ENCODE measurements at places on chromosomes 4 and X.

GRCh38 chrX:69503228-69503781 lies 821 bp upstream of the NALF2 start:
- no peak for DNase-seq
- no peaks in the 10 kb centered on the region for H3K4me1 ChIP-seq
- peaks cover 33% of the 10 kb centered on the region for H3K27me3 ChIP-seq
- H3K27ac ChIP-seq = no peak overlapping the region
- H3K36me3 ChIP-seq = no peaks in the 10 kb centered on the region

DNA sequence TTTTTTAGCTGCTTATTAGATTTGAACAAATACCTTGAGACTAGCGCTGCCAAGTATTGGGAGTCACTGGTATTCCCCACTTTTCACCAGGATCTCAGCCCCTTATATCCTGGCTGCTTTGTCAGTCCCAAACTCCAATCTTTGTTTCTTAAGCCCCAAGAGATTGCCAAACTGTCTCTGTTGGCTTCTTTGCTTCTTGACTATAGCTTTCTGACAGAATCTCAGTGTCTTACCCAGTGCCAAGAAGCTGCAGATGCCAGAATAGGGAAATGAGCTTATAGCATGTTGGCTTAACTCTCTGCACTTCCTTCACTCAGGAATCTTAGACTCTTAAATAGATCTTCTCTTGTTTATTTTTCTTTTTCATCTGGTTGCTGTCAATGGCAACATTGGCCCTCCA lies 297.5 kb upstream of the DCAF8L1 start:
- no peak overlapping the region for H3K4me3 ChIP-seq
- H3K27me3 ChIP-seq = no peaks in the 10 kb centered on the region
- no peaks in the 10 kb centered on the region for H3K36me3 ChIP-seq
- no peak for DNase-seq
- no peak overlapping the region for H3K27ac ChIP-seq
- H3K4me1 ChIP-seq = no peaks in the 10 kb centered on the region

- no peaks in the 10 kb centered on the region for H3K27me3 ChIP-seq
- H3K36me3 ChIP-seq = no peaks in the 10 kb centered on the region
- DNase-seq = no peak
- H3K4me1 ChIP-seq = peaks cover 7% of the 10 kb centered on the region
- H3K4me3 ChIP-seq = no peak overlapping the region
- no peak overlapping the region for H3K27ac ChIP-seq
Observed at GRCh38 chrX:10847333-10847732, 226.9 kb upstream of the MID1 start.

GRCh38 chr4:177287255-177287654 lies 22.4 kb upstream of the NEIL3 start:
- no peak overlapping the region for H3K4me3 ChIP-seq
- no peaks in the 10 kb centered on the region for H3K4me1 ChIP-seq
- no peaks in the 10 kb centered on the region for H3K27me3 ChIP-seq

GRCh38 chrX:154649503-154650220 lies 3.7 kb downstream of the CTAG2 start:
- H3K27ac ChIP-seq = no peak overlapping the region
- DNase-seq = no peak
- H3K27me3 ChIP-seq = no peaks in the 10 kb centered on the region

- H3K4me1 ChIP-seq = no peaks in the 10 kb centered on the region
- no peak for DNase-seq
- no peaks in the 10 kb centered on the region for H3K36me3 ChIP-seq
- no peak overlapping the region for H3K27ac ChIP-seq
- no peaks in the 10 kb centered on the region for H3K27me3 ChIP-seq
Observed at GRCh38 chr4:20423420-20423819, 171.7 kb downstream of the SLIT2 start.

DNA sequence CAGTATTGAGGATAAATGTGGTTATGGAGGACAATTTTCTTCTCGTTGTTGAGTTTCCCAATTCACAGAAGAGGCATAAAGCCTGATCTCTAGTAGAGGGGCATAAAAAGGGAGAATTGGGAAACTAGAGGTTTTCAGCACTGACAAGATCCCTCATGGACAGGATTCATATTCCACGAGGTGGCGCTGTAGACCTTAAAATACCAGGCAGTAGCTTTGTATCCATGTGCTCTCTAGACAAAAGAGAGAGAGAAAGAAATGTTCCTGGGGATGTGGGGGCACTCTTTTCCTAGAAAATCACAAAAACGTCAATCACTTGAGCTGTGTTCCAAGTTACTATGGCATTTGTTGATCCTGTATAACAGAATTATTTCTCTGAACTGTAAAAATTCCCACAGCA lies 128.3 kb downstream of the MAGEE1 start:
- DNase-seq = peak; percentile 20
- no peaks in the 10 kb centered on the region for H3K36me3 ChIP-seq
- no peak overlapping the region for H3K4me3 ChIP-seq

DNA sequence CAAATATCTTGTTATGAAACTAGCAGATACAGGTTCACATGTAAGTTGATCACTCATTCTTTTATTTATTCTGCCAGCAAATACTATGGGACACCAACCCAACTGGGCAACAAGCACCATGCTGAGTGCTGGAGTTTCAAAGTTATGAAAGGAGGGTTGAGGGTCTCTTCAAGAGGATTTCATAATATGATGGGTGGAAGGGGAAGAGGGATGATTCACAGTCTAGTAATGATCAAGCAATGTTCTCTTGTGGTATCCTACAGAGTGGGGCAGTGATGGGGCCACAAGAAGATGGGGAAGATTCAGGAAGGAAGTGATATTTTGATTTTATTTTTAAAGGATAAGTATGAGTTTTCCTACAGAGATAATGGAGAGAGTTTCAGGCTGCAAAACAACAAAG lies 46.2 kb upstream of the TXK start:
- no peak overlapping the region for H3K4me3 ChIP-seq

Data from cardiac muscle cell (in vitro differentiated cells and primary cell).